GM23248 (cell line): ENCODE measurements at places on chromosomes 2 and 18.

GRCh38 chr2:2152451-2152850, 178.6 kb downstream of the MYT1L start:
- DNase-seq, result no peak

- DNase-seq, result peak; percentile 57
These were observed 6.3 kb downstream of the TRABD2A start for GRCh38 chr2:84874381-84875212.

- no peak for DNase-seq
These were observed 371.6 kb upstream of the CHST9 start for GRCh38 chr18:27556741-27557140.

- DNase-seq, result no peak
These were observed 69.7 kb upstream of the DAPL1 start for GRCh38 chr2:158725441-158725891.

GRCh38 chr2:71798266-71799012, 345.1 kb downstream of the DYSF start:
- peak; percentile 64 for DNase-seq

DNA sequence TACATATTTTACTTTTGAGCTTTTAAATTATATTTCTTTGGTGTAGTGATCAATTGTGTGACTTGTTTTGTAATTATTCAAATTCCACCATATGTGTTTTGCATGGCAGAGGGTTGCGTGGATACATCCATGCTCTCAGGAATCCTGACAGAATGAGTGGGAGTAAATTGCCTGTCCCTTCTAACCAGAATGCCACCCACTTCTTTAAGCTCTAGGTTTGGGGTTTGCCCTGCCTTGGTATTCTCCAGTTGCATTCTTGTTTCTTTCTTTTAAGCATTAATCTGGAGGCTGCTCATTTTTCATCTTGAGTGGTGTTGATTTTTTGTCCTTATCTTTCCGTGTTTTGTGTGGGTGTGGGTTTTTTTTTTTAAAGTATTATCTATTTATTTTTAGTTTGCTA, 360.0 kb downstream of the PTPRM start:
- DNase-seq, result peak; percentile 13

GRCh38 chr18:56327191-56327885, 311.1 kb downstream of the TXNL1 start:
- peak; percentile 62 for DNase-seq

GRCh38 chr2:102266204-102266603, 45.2 kb upstream of the IL1RL1 start:
- DNase-seq, result no peak

GRCh38 chr2:65790676-65790935, 358.2 kb upstream of the SPRED2 start:
- DNase-seq, result no peak

DNA sequence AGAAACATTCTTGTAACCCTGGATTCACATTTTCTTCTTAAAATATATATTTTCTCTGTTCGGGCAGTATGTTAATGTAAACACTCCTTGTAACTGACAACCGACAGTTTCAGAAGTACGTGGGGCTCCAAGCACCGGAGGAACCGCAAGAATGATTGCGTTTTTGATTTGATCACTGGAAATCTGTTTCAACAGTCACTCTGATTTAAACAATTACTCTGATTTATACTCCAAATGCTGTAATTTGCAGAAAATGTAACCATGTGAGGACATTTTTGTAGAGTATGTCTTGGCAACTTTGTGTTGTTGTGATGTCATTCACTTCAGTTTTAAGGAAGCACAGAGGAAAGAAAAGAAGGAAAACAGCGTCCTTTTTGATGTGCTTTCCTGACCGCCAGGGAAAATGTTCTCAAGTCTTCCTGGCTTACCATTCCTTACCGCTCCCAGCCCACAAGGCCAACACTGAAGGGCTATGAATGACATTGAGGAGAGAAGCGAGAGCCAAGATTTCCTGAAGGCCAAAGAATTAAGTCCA, 77.7 kb downstream of the APOB start:
- DNase-seq, result no peak

- no peak for DNase-seq
These were observed 131.9 kb upstream of the ID2 start for GRCh38 chr2:8549942-8550341.

GRCh38 chr2:230224458-230224857, 1.1 kb upstream of the SP140 start:
- DNase-seq, result no peak

GRCh38 chr2:195304310-195304709, 352.7 kb upstream of the SLC39A10 start:
- DNase-seq, result peak; percentile 7

DNA sequence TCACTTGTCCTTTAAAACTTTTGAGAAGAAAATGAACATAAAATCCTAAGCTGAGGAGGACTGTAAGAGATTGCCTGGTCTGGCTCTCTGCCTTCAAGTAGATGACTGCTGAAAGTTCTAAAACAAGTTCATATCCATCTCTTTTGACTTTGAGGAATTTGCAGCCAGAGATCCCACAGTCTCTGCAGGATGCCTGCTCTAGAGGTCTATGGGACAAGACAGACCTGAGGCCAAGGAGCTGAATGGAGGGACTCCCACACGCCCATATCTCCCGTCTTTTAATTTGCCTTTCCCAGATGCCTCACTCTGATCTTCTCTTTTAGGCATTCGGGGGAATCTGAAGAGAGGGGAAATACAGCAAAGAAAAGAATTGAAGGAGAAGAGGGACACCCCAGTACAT, 255.9 kb upstream of the RASGRP3 start:
- DNase-seq, result no peak
